NCI-H146 (cell line): ENCODE measurements at places on chromosomes 1 and 21.

- DNase-seq: peak; percentile 71
Observed at GRCh38 chr1:65265651-65266351, 43.5 kb upstream of the DNAJC6 start.

- no peak for DNase-seq
Observed at GRCh38 chr1:219732814-219733491, 120.0 kb upstream of the ZC3H11B start.

DNA sequence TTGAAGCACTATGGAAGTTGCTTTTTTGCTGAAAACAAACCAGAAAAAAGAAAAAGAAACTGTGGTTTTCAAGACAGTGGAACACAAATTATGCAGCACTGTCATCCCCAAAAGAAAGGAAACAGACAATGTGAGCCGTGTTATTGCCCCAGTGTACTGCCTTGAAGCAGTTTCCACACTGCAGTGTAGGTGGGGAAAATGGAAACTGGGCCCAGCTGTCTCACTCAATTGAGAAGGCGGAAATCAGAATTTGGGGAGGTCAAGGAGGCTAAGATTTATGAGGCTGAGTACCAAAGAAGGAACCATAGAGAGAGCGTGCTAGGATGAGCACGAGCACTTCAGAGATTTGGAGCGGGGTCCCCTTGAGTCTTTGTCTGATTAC lies 55.5 kb downstream of the MPZL1 start:
- no peak for DNase-seq

DNA sequence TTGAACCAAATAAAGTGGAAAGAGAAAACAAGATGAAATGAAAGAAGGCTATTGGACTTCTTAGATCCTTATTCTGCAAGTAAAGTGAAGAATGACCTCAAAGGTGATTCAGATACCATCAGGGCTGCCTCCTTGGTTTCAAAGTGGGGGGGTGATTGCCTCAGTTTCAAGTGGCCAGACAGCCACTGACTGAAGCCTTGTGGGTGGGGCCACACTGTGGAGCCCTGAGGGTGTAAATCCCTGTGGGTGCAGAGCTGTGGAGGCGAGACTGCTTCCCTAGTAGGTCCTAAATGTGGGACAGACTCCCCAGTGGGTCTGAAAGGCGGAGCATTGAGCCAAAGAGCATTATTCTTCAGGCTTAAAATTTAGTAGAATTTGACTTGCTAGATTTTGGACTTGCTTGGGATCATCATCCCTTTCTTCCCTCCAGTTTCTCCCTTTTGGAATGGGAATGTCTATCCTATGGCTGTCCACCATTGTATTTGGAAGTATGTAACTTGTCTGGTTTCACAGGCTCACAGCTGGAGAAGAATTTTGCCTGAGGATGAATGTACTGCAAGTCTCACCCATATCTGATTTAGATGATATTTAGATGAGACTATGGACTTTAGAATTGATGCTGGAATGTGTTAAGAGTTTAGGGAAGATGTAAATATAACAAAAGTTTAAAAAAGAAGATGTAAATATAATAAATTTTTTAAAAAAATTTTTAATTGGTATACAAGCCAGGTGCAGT lies 71.6 kb upstream of the SOX13 start:
- no peak for DNase-seq

- DNase-seq: no peak
Observed at GRCh38 chr1:8985915-8986813, 40.1 kb downstream of the SLC2A7 start.

DNA sequence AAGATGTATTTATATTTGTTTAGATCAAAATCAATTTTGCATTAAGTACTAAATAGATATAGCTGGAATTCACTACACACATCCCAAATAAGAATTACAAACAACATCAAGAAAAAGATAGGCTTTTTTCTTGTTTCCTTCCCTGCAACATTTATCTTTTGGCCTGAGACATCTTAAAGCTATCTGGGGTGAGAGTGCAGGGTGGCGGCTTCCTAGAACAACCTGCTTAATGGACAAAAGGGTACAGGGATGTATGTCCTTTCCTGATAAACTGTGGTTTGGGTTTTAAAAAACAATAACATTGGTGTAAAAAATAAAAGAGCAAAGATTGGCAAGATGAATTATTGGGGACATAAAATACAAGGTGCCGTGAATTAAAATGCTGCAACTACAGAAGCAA lies 54.4 kb downstream of the EPRS1 start:
- DNase-seq: no peak

GRCh38 chr1:27868932-27869718 lies 3.2 kb upstream of the THEMIS2 start:
- DNase-seq: no peak

GRCh38 chr1:225427235-225428067 lies at the start of gene LBR:
Gene LBR (minus strand): TSS chr1:225428038. CDS start chr1:225424075, 3,963 bp downstream.
- DNase-seq: no peak

- no peak for DNase-seq
Observed at GRCh38 chr1:230823426-230823825, 44.9 kb downstream of the C1orf198 start.

GRCh38 chr1:53026254-53026653 lies 35.8 kb upstream of the PODN start:
- DNase-seq: no peak

GRCh38 chr21:43187715-43188114 lies 18.9 kb downstream of the CRYAA start:
- no peak for DNase-seq

DNA sequence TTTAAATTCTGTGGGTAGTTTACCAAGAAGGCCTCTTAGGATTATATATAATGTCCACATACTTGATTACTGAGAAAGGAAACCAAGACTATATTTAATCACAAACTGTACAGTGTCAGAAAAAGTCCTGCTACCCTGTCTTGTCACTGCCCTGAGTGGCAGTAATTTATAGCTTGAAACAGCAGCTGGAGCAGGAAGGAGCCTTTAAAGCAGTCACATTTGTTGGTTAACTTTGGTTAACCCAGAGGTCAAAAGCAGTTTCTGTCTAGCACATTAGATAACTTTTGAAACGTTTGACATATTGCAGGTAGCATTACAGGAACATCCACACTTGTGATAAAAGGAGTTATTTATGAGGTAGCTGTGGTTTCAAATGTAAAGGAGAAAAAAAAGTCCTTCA lies 161.7 kb downstream of the ROR1 start:
- DNase-seq: no peak

DNA sequence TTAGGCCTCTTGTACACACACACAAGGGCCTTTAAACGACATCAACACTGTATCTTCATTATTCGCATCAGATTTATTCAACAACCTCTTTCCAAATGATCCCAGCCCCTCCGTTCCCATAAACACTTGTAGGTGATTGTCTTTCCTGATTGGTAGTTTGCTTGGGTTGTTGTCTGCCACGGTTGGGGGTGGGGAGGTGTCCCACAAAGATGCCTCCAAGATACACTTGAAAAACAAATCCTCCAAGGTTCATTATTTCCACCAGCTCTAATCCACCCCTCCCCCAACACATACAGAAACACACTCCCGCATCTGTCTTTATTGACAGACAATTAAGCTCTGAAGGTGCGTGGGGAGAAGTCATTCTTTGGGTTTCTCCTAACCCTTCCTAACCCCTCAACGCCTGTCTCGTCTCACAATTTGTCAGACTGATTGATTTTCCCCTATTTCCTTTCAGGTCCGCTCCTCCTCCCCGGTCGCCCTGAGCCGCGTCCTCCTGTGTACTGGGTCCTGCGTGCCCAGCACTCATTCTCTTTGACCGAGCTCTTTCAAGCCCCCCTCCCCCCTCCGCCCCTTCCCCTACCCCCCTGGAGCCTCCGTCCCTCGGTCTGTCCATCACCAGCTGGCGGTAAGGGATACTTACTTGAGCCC lies 1.4 kb downstream of the WDR26 start:
- peak; percentile 55 for DNase-seq

GRCh38 chr1:203777596-203777995 lies 12.6 kb downstream of the LAX1 start:
- no peak for DNase-seq

DNA sequence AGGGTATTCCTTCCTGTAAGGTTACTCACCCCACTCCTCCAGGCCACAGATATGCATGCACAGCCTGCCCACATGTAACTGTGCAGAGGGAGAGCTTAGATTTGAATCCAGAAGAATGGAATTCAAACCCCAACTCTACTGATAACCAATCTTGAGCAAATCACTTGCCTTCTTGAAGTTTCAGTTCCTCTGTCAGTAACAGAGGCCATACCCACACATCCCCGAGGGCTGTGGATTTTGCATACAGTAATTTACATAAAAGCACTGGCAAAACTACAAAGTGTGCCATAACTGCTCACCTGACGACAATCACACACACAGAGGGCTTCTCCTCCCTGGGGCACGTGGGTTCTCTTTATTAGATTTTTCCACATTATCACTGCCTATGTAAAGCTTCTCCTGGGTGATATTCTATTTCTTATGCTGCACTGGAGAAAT lies 18.6 kb downstream of the CD247 start:
- DNase-seq: no peak

- no peak for DNase-seq
Observed at GRCh38 chr21:45519182-45519581, 23.1 kb downstream of the SLC19A1 start.

- no peak for DNase-seq
Observed at GRCh38 chr1:232430467-232430866, 199.5 kb downstream of the SIPA1L2 start.

DNA sequence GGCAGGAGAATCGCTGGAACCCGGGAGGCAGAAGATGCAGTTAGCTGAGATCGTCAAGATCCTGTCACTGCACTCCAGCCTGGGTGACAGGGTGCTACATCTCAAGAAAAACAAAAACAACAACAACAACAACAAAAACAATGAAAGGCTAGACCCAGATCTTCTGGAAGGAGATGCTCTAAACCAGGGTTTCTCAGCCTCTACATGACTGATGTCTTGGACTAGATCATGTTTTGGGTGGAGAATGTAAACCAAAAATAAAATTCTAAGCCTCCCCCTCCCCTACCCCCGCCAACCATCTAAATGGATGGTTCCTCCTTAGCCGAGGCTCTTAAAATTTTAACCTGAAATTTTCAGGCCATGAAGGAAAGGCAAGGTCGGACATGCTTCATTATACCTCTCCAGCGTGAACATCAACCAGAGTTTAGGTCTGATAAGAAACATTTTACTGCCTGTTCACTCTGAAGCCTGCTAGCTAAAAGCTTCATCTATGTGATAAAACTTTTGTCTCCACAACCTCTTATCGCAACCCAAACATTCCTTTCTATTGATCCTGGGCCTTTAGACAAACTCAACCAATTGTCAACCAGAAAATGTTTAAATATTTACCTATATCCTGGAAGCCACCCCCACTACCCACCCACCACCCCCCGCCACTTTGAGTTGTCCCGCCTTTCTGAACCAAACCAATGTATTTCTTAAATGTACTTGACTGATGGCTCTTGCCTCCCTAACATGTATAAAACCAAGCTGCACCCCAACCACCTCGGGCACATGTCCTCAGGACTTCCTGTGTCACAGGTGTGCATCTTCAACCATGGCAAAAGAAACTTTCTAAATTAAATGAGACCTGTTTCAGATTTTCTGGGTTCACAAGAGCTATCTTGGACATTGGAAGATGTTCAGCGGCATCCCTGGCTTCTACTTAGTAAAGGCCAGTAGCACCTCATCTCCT lies 1.9 kb upstream of the CAPN2 start:
- peak; percentile 83 for DNase-seq

GRCh38 chr1:172322219-172323061 lies 98.0 kb upstream of the C1orf105 start:
- no peak for DNase-seq

DNA sequence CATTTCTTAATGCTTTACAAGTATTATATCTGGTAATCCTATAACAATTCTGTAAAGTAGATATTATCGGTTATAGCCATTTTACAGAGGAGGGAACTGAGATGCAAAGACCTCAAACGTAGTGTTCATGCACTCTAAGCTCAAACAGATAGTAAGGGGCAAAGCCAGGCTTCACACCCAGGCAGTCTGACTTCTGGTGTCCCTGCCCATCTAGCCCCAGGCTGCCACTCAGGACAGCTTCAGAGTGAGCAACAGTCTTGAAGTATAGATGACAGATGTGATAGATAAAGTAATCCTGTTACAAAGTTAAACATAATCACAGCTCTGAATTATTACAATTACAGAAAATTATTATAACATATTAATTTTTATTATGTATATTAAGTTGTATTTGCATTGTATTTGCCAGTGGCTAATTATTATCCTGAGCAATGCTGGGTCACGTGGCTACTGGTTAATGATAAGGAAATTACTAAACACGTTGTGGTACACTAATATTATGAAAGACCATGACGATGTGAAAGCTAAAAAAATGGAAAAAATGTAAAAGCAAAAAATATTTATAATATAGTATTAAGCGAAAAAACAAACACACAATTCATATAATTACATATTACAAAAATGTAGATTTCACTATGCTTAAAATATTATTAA lies 6.1 kb upstream of the TRAF3IP3 start:
- DNase-seq: no peak

GRCh38 chr1:181038399-181038873 lies 4.7 kb downstream of the MR1 start:
- peak; percentile 74 for DNase-seq

GRCh38 chr1:35115459-35116383 lies 36.5 kb downstream of the ZMYM1 start:
- DNase-seq: no peak

DNA sequence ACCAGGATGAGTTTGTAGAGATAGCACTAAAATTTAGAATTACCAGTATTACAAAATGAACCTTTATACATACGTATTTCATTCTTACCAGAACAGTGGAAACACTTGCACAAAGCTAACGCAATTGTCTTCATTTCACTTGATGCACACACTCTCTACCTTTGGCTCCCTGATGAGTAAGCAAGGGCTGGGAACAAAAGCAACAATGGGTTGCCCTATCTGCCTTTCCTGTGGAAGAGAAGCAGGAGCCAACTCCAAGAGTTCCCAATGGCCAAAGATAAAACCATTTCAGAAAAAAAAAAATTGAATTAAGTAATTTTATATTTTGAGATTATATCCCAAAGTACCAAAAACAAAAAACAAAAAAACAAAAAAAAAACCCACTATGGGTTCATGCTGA lies 344.1 kb upstream of the GREM2 start:
- no peak for DNase-seq

GRCh38 chr1:219582865-219583264 lies 30.0 kb downstream of the ZC3H11B start:
- DNase-seq: no peak

DNA sequence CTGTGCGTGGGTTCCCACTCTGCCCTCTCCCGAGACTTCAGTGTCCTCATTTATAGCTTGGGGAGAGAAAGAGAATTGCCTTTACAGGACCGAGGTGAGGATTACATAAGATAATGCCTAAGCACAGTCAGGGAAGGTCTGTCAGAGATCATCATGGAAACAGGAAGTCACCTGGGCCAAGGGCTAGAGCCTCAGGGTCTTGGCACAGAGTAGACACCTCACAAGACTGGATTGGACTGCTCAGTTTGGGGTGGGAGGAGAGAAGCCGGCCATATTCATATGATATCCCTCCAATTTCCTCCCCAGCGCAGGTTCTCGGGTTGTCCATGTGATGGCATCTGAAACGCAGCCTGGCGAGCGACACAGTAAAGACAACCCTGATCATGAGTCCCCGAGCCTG lies 3.8 kb downstream of the CNR2 start:
- DNase-seq: no peak

GRCh38 chr1:202858331-202858730 lies 30.6 kb downstream of the RABIF start:
- no peak for DNase-seq
